Right ventricle myocardium superior (tissue), 1 donor: ENCODE measurements at places on chromosomes 12 and 14.

GRCh38 chr12:6336079-6336888 is 5.6 kb downstream of the TNFRSF1A start:
- peak; percentile 96 for DNase-seq

DNA sequence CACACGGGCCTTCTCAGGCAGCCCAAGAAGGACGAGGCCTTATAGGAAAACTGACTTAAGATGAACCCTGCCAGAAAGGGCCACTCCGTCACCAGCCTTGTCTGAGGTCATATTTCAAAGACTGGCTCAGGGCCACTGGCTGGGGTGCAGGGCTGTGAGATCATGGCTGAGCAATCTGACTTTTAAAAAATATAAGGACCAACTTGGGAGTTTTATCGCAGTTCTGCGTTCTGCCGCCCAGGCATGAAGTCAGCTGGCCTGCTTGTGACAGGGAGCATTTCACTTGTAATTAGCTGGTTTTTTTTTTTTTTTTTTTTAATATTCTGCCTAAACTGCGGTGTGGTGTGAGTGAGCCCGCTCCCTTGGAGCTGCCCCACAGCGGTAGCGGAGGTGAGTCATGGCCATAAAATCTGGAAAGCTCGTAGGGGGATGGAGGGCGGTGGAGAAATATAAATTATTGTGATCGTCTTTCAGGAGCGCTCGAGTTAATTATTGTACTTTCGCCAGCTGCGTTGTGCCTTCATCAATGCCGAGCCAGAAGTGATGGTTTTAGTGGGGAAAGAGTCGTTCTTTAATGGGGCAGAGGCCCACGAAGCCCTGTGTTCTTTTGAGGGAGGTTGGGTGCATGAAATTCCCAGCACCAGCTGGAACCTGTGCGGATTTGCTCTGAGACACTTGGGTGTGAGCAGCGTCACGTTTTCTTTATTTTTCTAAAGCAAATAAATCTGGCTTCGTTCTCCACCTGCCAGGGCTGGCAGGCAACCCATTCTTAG is 231.9 kb downstream of the C12orf75 start:
- DNase-seq: peak; percentile 64

DNA sequence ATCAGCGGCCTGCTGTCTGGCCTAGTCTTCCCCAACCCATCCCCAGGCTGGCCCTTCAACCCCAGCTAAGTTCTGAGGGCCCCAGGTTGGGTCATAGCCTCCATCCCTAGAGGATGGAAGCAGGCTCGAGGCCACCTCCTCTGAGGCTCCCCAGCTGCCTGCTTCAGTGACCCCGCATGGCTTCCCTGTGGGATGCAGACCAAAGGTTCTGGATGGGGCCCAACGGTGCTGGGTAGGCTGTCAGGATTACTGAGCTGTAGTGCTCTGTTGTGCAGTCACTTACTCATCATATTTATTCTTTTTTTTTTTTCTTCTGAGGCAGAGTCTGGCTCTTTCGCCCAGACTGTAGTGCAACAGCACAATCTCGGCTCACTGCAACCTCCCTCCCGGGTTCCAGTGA is 92.0 kb downstream of the IRF2BPL start:
- DNase-seq: peak; percentile 59

DNA sequence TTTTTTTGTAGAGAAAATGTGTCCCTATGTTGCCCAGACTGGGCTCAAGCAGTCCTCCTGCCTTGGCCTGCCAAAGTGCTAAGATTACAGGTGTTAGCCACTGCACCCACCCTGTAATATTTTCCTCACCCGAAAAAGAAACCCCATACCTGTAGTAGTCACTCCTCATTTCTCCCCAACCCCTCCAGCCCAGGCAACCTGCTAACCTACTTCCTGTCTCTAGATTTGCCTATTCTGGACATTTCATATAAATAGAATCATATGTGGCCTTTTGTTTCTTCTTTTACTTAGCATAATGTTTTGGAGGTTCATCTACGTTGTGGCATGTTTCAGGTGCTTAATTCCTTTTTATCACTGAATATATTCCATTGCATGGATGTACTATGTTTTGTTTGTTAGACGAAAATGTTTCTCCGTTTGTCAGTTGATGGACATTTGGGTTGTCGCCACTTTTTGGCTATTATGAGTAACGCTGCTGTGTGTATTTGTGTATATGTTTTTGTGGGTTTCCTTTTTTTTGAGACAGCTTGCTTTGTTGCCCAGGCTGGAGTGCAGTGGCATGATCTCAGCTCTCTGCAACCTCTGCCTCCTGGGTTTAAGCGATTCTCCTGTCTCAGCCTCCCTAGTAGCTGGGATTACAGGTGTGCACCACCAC is 6.2 kb downstream of the ANKRD13A start:
- DNase-seq: no peak
